ENCODE measurements at places on chromosomes 3 and 15. TPM values are rescaled to one million over a fixed set of nuclear protein-coding genes. Genes with fewer than 3 reads are reported as not detected.

Gene SPPL2A
- 61.1 TPM for total RNA-seq

Gene NUP210
- not detected for total RNA-seq

Gene SSUH2
- 0.12 TPM for total RNA-seq

Gene GABPB1
- 50.3 TPM for total RNA-seq

Gene PPP1R14D
- total RNA-seq = not detected

Gene LRTM1
- not detected for total RNA-seq

Gene FRMD5
- 15.4 TPM for total RNA-seq
